ENCODE measurements at places on chromosomes 4 and X. TPM values are rescaled to one million over a fixed set of nuclear protein-coding genes. Genes with fewer than 3 reads are reported as not detected.

GRCh38 chr4:24742773-24743172 lies 52.6 kb upstream of the SOD3 start:
- no peaks in the 10 kb centered on the region for H3K4me1 ChIP-seq
- H3K4me3 ChIP-seq, result no peak overlapping the region
- H3K27ac ChIP-seq, result no peak overlapping the region
- DNase-seq, result no peak
- H3K27me3 ChIP-seq, result no peaks in the 10 kb centered on the region
- H3K36me3 ChIP-seq, result no peaks in the 10 kb centered on the region

GRCh38 chr4:2570551-2571222 lies 34.2 kb downstream of the FAM193A start:
- H3K27me3 ChIP-seq, result no peaks in the 10 kb centered on the region
- H3K27ac ChIP-seq, result peak overlapping the region; percentile 82
- peaks cover 16% of the 10 kb centered on the region for H3K36me3 ChIP-seq
- peak; percentile 91 for DNase-seq
- H3K4me1 ChIP-seq, result peaks cover 40% of the 10 kb centered on the region

The CCSER1 gene
- total RNA-seq, result not detected

The LRP2BP gene
- total RNA-seq, result 0.65 TPM

DNA sequence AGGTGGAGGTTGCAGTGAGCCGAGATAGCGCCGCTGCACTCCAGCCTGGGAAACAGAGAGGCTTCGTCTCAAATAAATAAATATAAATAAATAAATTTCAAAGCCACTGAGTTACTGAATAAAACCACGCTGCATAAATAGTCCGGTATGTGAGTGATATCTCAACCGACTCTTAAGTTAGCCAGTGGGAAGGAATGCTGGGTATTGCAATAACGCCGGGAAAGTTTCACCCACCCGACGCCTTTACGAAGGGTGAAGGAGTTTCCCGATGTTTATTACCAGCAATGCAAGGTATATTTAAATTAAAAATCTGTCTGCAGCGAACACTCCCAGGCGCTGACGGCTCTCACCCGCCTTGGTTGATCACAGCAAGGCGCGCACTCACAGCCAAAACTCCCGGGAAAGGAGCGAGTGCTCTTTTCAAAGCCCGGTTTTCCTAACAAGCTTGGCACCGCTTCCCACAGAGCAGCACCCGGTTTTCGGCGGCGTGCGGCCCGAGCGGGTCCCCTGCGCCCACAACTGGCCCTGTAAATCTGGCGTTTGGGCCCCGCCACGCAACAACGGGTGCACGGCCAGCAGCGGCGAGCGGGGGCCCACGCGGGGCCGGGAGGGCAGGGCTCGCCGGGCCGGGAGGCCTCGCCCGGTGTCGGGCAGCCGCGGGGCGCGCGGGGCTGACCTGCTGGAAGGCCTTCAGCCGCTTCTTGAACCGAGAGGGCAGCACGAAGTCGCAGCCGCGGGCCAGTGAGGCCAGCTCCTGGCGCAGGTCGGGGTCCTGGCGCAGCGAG lies 13.7 kb downstream of the PPP2R3B start:
- peaks cover 13% of the 10 kb centered on the region for H3K4me1 ChIP-seq
- no peak overlapping the region for H3K27ac ChIP-seq
- H3K36me3 ChIP-seq, result peaks cover 8% of the 10 kb centered on the region

GRCh38 chr4:151314479-151314878 lies 10.9 kb downstream of the SH3D19 start:
- H3K4me1 ChIP-seq, result no peaks in the 10 kb centered on the region
- H3K27me3 ChIP-seq, result peaks cover 6% of the 10 kb centered on the region
- H3K4me3 ChIP-seq, result no peak overlapping the region
- DNase-seq, result no peak
- H3K27ac ChIP-seq, result no peak overlapping the region
- no peaks in the 10 kb centered on the region for H3K36me3 ChIP-seq

- no peaks in the 10 kb centered on the region for H3K27me3 ChIP-seq
- peaks cover 31% of the 10 kb centered on the region for H3K4me1 ChIP-seq
- no peak for DNase-seq
- no peaks in the 10 kb centered on the region for H3K36me3 ChIP-seq
- no peak overlapping the region for H3K27ac ChIP-seq
Measured at GRCh38 chr4:158783785-158784184, 15.0 kb downstream of the FNIP2 start.

DNA sequence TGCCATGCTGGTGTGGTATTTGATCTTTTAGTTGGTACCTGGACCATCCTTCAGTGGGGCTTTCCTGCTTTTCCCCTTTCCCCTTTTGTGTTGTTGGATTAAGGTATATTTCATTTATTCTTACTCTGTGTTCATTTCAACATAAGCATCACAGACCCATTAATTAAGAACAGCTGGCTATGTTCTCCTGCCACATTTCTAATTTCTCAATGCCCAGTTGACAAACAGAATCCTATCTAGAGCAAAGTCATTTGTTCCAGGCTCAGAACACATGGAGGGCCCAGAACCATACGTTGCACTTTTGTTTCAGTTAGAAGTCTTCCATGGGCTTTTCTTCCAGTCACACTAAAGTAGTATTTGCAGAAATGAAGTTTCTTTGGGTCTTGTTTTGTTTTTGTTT lies 46.1 kb upstream of the EOLA2 start:
- no peak overlapping the region for H3K27ac ChIP-seq
- no peaks in the 10 kb centered on the region for H3K27me3 ChIP-seq
- DNase-seq, result no peak

DNA sequence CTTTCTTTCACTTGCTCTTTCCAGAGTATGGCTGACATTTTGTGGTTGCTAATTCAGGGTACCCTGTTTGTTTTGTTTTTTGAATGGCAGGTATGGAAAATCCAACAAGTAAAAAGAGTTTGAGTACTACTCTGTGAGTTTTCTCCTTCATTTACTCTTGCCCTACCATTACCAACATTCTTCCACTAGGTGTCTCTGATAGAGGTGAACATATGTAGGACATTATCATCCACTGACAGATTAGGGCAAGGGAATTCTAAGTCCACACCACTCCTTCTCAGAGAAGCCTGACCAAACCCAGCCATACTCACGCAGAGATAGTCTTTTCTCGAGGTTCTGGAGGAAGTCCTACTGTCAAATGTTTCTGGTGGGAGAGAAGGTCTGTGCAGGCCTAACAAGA lies 36.7 kb upstream of the HDAC8 start:
- H3K36me3 ChIP-seq, result peaks cover 7% of the 10 kb centered on the region
- H3K4me1 ChIP-seq, result peaks cover 2% of the 10 kb centered on the region
- DNase-seq, result no peak
- no peaks in the 10 kb centered on the region for H3K27me3 ChIP-seq
- H3K4me3 ChIP-seq, result no peak overlapping the region
- no peak overlapping the region for H3K27ac ChIP-seq

DNA sequence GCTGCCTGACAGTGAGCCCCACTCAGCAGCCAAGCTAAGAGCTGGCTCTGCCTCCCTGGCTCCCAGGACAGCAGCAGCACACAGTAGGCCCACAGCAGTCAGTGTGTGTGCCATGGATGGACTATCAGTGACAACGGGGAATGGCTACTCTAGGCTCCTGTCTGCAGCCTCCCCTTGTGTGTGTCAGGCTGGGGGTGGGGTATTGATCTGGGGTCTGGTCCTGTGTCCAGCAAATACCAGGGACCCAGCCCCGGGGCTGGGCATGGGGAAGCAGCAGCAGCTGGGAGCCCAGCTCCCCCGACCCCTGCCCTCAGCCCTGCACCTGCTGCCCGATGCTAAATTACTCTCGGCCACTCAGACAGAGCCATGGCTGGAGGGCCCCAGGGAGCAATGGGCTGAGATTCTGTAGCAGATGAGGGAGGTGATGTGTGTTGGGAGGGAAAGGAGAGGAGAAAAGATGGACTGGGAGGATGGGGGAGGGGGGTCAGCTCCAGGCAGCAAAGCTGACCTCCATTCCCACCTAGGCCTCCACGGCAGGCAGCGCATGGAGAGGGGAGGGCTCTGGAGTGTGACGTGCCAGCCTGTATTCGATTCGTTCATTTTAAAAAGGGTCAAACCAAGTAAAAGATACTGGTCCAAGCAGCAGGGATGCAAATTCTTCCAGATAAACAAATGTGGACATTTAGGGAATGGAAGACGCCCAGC lies 61.3 kb upstream of the CRMP1 start:
- no peak overlapping the region for H3K27ac ChIP-seq
- DNase-seq, result no peak
- H3K4me1 ChIP-seq, result peaks cover 7% of the 10 kb centered on the region
- peaks cover 6% of the 10 kb centered on the region for H3K27me3 ChIP-seq
- no peak overlapping the region for H3K4me3 ChIP-seq
- H3K36me3 ChIP-seq, result no peaks in the 10 kb centered on the region

The NLGN3 gene
- total RNA-seq, result 1.0 TPM

- H3K4me3 ChIP-seq, result no peak overlapping the region
- peaks cover 3% of the 10 kb centered on the region for H3K27me3 ChIP-seq
- H3K27ac ChIP-seq, result no peak overlapping the region
- DNase-seq, result no peak
- no peaks in the 10 kb centered on the region for H3K4me1 ChIP-seq
Measured at GRCh38 chrX:11525685-11526084, 140.0 kb downstream of the ARHGAP6 start.

DNA sequence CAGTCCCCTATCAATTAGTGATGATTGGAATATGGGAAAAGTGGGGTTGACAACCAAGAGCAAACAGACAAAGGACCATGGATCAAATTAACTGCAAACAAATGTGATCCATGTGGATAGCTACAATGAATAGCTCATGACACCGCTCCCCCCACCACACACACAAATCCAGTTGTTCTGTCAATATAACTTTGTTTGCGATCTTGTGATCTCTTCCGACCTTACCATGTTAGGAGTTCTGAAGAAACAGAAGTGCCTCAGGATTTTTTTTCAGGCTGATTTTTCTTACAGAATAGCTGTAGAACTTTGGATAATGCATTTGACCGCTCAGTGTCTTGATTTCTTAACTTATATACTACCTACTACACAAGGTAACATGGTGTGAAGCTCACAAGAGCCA lies 116.6 kb downstream of the SH2D1A start:
- H3K27ac ChIP-seq, result no peak overlapping the region
- no peak for DNase-seq
- H3K36me3 ChIP-seq, result no peaks in the 10 kb centered on the region
- no peak overlapping the region for H3K4me3 ChIP-seq

DNA sequence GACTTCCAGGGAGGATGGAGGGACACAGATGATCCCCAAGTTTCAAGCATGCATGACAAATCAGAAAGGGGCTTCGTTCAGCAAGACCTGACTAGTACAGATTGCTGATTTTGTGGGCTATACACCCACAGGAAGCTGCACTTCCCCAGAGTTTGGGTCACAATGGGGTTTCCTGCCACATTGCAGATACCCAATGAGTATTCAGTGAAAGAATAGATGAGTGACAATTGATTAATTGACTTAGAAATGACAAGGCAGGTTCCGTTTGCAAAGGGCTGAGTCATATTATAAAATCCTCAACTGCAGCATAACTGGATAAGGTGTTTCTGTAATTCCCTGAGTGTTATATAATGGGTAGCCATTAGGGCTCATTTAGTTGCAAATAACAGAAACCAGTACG lies 146.6 kb upstream of the TBL1X start:
- H3K27me3 ChIP-seq, result no peaks in the 10 kb centered on the region
- H3K4me1 ChIP-seq, result peaks cover 13% of the 10 kb centered on the region
- no peaks in the 10 kb centered on the region for H3K36me3 ChIP-seq

The SLC9A7 gene
- total RNA-seq, result 43.8 TPM

DNA sequence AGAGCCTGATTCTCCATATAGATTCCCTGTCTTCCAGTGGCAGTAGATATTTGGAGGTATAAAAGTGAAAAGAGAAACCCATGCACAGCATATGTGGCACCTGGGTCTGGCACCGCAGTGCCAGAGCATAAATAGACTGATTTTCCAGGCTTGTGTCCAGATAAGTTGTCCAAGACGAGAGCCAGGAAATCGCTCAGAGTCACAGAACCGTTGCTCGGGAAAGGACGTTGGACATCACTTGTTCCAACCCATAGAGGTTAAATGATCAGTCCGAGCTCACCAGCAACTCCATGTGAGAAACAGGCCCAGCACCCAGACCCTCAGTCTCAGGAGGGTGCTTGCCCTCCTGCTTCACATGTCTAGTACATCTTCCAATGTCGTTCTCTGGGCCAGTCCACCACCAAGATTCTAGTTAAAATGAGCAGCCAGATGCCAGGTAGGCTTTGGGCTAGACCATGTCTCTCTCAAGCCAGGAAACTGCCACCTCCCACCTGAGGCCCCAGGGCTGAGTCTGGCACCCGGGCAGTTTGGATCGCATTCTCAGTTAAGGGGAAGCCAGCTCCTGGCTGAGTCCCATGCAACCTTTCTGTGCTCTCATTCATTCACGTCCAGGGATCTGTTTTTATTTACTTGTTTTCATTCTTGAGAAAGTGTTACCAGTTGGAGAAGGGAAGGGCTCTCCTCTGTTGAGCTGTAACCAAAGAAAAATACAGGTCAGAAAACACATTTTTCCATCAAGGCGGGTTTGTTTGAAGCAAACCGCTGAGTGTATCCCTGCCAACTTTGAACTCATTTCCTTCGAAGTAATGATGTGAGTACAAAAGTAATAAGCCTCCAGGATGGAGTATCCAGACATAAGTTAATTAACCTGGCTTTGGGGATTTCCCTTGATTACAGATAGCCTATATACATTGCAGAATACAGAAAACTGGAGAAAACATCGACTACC lies 91.7 kb downstream of the PHOX2B start:
- no peak overlapping the region for H3K4me3 ChIP-seq
- peaks cover 3% of the 10 kb centered on the region for H3K27me3 ChIP-seq
- H3K36me3 ChIP-seq, result no peaks in the 10 kb centered on the region
- no peaks in the 10 kb centered on the region for H3K4me1 ChIP-seq
- no peak overlapping the region for H3K27ac ChIP-seq
- DNase-seq, result no peak

Measured in activated CD4-positive, alpha-beta T cell treated with anti-CD3 and anti-CD28 coated beads, Interleukin-2, amount 10 ng/mL, durations not matched to agents 24 days and 14 days (primary cell).